ENCODE measurements at places on chromosomes 12 and 14.

- DNase-seq = no peak
Measured at GRCh38 chr12:133236144-133236543, 467 bp upstream of the ANHX start.

DNA sequence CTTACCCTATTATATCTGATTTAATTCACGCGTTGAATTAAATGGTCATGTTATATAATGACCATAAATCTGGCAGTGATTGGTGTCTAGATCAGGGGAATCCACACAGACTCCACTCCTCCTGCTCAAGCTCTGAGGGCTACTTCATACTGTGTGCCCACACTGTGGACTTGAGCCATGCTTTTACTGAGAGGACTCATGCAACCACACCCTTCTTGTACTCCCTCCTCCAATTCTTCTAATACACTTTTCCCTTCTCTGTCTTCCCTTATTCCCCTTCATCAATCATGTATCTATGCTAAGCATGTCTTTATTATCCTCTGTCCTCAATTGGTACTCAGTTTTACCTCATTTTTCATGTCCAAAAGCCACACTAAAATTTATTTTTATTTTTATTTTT is 37.7 kb upstream of the LRFN5 start:
- no peak for DNase-seq

- DNase-seq = no peak
Measured at GRCh38 chr12:94570161-94570560, 80.2 kb downstream of the TMCC3 start.

DNA sequence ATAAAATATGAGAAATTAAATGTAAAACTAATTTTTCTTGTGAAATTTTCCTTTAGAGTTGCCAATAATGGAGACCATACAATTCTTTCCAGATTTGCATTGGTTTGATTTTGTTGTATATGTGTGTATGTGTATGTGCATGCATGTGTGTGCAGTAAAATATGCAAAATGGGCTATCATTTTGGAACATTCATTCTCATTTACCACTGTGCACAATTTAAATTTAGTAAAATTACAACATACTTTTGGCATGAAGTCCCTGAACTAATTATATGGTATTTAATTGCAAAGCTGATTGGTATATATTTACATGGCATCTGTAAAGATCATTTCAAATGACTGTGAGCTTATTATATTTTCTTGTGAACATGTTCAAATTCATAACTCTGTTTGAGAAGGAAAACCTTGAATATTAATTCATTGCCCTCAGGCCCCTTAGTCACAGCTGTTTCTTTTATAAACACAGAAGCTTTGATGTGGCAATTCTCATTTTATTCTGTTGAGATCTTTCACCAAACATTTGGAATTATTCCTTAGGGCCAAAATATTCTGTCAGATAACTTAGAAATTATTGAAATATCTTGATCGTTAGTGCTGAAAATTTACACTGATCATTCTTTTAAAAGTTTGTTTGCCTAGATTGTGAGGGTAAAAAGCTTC is 17.6 kb downstream of the KERA start:
- DNase-seq = no peak

DNA sequence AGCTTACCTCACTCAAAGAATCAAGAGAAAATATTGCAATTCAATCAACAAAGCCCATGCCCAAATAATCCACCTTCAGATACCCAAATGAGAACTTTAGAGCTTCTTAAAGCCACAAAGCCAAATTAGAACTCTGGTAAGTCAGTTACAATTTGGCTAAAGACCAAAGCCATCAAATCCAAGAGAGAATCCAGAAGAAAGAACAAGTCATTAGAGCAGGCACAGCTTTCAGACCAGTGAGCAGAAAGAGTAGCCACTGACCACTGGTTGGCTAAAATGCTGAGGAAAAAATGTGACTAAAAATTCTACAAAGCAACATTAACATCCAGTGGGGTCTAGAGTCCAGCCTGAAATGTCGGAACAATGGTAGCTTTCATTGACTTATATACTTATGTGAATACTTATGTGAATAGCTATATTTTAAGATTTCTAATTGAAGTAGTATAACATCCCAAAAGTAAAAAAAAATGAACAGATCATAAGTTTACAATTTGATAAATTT is 735.2 kb upstream of the TBX3 start:
- DNase-seq = no peak

DNA sequence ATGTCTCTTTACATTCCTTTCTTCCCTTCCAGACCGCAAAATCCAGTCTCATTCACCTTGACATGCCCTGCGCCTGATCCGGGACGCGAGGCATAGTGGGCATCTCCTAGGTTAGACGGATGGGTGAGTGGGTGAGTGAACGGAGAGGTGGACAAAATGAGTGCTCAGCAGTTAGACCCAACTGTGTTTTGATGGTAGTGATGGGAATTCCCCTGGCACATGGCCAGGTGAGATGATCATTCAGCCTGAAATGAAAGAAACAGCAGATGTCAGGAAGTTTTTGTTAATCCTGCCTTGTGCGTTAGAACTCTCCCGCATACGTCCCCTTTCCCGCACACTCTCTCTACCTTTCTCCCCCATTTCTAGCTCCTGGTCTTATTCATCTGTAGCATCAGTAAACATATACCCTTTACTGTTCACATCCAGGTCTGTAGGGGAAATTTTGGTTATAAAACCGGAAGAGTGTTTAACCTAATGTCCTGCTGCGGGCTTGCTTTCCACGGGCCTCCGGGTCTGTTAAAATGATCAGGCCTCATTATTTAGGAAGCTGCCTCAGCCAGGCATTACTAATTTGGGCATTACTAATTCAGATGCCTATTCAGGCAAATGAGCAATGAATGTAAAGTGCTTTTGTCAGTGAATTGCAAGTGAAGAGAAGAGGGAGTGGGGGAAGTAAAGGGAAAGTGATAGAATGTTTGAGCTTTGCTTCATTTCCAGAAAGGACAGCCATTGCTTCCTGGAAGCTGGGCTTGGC is 172.8 kb downstream of the ETV6 start:
- DNase-seq = no peak

GRCh38 chr12:46942579-46942978 is 116.8 kb upstream of the SLC38A4 start:
- DNase-seq = no peak
